GM23338 (cell line): ENCODE measurements at places on chromosomes 1 and 21. TPM values are rescaled to one million over a fixed set of nuclear protein-coding genes. Genes with fewer than 3 reads are reported as not detected.

ITGB2 gene
- total RNA-seq, result 0.63 TPM in 1 of 2 replicates, not detected in the other

AMY1A gene
- not detected in 2 replicates for total RNA-seq

GRCh38 chr1:8473121-8473875 lies 155.4 kb downstream of the SLC45A1 start:
- no peaks in the 10 kb centered on the region for H3K36me3 ChIP-seq
- H3K27ac ChIP-seq, result no peak overlapping the region
- no peaks in the 10 kb centered on the region for H3K27me3 ChIP-seq
- peaks cover 37% of the 10 kb centered on the region for H3K4me1 ChIP-seq
- H3K4me3 ChIP-seq, result no peak overlapping the region

CELA2A gene
- not detected in 2 replicates for total RNA-seq

GRCh38 chr1:89069951-89070350 lies 4.9 kb upstream of the GBP1 start:
- no peak overlapping the region for H3K27ac ChIP-seq
- H3K4me1 ChIP-seq, result no peaks in the 10 kb centered on the region
- DNase-seq, result no peak
